ENCODE measurements at places on chromosomes 2 and 18.

- DNase-seq, result no peak
Observed at GRCh38 chr2:99152199-99152895, 2.4 kb downstream of the TSGA10 start.

DNA sequence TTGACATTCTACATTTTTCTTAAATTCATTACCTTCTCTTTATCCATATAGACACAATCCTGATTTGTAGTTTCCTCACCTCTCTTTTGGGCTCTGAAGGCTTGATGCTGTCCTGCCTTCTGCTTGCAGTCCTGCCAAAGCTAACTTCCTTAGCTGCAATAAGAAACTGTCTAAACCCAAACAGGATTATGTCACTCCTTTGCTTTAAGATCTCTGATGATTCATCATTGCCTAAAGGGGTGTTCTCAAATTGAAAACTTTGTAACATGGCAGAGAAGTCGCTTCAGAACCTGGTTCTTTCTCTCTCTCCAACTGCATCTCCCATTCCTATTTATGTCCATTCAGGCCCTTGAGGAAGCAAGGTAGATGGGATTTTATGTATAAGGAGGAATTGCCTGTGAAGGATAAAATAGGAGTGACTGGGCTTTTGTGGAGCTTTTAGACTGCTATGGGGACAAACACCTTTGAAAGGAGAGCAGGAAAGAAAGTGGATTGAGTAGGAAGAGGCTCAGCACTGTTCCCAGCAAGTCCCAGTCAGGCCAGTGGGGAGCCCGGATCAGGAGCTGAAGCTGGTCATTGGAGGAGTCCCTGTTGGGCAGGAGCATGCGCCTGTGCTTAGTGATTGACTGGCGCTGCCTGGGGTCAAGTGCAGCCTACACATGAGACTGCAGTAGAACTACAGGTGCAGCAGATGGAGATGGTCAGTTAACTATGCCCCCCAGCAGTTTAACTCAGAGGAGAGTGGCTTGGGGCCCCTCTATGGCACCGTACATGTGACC is 390.6 kb downstream of the CTNNA2 start:
- DNase-seq, result no peak

GRCh38 chr2:175880-176820 is 87.7 kb downstream of the SH3YL1 start:
- DNase-seq, result no peak

DNA sequence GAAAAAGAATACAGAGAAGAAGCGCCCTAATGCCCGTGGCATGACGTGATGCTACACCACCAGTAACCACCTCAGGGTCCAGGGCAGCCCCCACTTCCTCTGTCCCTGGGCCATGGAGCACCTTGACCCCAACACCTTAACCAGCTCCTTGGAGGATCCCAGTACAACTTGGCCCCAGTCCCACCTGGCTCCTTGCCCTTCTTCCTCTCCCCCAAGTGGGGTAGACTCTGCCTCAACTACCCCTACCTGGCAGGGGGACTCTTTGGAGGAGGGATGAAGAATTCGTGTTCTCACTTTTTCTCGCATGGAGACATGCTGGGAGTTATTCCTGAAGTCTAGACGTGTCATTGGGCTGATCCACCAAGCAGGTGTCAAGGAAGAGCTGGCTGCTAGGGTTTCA is 18.9 kb downstream of the TRABD2A start:
- DNase-seq, result no peak

DNA sequence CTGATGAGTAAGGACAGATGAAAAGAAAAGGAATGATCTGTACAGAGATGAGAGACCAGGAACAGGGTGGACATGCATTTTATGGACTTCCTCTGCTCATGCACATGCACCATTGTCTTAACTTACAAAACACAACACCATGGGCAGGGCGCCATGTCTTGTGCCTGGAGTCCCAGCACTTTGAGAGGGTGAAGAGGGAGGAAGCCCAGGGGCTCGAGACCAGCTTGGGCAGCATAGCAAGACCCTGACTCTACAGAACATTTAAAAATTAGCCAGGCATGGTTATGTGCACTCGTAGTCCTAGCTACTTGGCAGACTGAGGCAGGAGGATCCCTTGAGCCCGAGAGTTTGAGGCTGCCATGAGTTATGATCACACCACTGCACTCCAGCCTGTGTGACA is 86.9 kb downstream of the ZFP36L2 start:
- no peak for DNase-seq

DNA sequence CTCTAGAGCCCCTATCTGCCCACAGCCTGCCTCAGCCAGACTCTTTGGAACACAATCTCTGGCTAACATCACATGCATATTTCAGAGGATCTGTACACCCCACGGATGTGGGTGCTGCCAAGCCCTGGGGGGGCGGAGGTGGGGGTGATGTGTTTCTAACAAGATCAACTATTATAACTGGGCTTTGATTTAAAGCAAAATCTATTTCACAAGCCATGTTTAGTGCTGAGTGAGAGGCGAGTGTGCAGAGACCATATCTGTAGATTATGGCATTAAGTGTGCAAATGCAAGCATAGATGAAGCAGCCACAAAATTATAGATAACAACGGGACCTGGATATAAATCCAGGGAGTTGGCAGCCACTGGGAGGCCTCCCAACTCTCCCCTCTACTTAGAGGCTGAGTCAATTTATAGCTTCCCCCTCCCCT is 135.8 kb upstream of the SMAD2 start:
- no peak for DNase-seq

GRCh38 chr2:147846412-147847081 is 1.7 kb downstream of the ACVR2A start:
- DNase-seq, result no peak

DNA sequence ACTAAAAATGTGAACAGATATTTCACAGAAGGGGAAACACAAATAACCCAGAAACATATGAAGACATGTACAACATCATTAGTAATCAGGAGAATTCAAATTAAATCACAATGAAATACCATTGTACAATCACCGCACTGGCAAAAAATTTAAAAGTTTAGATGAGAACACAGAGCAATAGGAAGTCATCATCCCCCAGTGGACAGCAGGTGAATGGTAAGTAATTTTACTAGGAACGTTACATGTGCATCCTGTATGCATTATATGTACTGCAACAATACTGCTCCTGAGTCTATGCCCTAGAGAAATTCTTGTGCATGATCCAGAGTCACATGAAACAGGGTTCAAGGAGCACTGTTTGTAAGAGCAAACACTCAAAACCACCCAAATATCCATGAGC is 713.8 kb downstream of the NRXN1 start:
- no peak for DNase-seq

DNA sequence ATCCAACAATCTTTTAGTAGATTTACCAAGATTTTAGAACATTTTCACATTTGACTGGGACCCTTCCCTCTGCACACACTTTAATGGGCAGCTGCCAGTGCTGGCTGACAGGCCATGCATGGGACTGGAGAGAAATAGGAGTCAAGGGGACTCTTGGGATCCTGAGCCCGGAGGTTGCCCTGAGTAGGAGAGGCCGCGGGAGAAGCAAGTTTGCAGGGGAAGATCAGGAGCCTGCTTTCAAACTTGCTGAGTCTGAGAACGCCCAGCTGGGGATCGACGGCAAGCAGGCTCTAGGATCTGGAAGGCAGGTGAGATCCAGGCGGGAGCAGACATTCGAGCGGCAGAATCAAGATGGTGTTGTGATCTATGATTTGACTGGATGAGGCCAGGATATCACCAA is 186.1 kb downstream of the HDAC4 start:
- DNase-seq, result no peak

DNA sequence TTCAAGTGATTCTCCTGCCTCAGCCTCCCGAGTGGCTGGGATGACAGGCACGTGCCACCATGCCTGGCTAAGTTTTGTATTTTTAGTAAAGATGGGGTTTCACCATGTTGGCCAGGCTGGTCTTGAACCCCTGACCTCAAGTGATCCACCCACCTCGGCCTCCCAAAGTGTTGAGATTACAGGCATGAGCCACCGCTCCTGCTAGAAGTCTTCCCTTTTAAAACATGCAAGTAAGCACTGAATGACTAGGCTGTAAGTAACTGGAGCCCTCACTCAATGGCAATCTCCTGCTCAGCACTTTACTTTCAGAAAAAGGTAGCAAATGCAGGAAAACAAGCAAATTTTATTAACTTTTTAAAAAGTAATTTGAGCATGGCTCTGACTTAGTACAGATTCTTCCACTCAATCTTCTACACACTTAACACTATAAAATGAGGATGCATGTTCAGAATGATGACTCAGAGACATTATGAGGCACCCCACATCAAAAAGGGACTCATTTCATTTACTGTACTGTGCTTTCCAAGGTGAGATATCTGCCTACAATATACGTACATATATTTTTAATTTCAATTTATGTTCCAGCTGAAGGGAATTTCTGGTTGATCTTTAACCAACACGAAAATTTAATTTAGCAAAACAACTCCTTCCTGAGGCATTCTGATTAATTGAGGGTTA is 6.6 kb upstream of the NCK2 start:
- no peak for DNase-seq

DNA sequence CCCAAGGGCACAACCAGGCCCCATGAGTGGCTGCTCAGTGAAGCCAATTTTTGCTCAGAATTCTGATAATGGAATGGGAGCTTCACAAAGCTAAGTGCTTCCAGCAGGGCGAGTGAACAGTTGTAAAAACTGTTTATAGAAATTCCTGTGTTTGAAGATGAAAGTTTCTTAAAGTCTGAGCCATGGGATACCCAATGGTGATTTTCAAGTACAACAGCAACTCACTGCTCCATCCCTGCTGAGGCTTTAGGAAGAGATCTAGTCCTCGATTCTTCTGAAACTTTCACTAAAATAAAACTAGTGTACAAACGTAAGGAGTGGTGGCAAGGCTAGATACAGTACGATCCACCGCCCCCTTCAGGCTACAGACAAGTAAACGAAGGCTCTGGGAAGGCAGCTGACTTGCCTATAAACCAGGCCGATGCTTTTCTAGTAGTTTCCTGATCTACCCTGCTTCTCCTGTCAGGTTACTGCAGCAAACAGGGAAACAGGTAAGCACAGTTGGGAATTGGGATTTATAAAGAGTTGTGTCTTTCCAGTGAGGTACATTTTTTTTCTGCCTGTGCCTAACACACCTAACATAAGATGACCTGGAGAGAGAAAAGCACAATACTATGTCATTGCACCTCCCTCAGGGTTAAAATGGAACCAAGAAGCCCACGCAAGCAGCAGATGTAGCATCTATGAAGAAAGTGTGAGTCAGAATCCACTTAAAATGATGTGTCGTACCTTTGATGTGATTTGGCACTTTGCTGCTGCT is 108.7 kb downstream of the UXS1 start:
- no peak for DNase-seq

DNA sequence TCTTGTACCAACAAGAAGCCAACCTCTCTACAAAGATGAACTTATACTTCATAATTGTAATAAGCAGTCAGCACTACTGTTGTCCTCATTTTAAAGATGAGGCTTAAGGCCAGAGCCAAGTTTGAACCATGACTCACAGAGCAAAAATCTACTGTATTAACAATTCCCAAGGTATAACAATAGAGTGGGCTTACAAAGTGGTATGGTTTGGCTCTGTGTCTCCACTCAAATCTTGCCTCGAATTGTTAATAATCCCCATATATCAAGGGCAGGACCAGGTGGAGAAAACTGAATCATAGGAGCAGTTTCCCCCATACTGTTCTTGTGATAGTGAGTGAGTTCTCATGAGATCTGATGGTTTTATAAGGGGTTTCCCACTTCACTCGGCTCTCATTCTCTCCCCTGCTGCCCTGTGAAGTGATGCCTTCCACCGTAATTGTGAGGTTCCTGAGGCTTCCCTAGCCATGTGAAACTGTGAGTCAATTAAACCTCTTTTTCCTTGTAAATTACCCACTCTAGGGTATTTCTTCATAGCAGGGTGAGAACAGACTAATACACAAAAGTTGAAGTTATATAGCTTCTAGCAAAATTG is 19.5 kb downstream of the MRPL44 start:
- no peak for DNase-seq

DNA sequence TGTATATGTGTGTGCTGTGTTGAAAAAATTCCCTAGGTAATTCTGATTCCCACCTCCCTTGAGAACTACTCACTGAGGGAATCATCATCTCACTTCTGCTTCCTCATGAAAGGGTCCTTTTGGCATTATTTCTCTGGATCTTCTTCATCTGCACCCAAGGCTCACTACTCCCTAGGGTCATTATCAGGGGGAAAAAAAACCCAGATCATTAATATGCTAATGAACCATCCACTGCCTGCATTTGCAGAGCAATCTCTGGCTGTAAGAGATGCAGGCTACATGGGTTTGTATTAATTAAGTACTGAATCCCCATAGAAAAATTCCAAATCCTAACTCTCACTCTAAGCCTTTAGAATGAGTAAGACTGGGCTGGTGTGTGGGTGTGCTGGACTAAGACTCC is 68.0 kb upstream of the IGFBP5 start:
- DNase-seq, result no peak

DNA sequence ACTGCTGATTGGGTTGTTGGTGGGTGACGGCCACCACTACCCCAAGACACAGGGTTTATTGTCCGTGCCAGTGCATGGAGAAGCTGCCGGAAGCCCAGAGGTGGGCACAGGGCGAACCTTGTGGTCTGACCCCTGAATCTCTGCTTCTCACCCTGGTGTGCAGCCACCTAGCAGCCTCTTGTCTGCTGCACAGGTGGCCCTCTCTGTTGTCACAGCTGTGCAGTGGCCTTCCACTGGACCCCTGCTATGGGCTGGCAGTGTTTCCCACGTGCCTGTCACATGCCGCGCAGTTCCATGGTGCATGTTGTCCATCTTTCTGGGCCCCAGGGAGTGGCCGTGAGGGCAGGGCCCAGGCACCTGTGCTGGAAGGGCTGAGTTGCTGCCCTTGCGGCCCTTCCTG is 15.2 kb downstream of the ATG4B start:
- no peak for DNase-seq

DNA sequence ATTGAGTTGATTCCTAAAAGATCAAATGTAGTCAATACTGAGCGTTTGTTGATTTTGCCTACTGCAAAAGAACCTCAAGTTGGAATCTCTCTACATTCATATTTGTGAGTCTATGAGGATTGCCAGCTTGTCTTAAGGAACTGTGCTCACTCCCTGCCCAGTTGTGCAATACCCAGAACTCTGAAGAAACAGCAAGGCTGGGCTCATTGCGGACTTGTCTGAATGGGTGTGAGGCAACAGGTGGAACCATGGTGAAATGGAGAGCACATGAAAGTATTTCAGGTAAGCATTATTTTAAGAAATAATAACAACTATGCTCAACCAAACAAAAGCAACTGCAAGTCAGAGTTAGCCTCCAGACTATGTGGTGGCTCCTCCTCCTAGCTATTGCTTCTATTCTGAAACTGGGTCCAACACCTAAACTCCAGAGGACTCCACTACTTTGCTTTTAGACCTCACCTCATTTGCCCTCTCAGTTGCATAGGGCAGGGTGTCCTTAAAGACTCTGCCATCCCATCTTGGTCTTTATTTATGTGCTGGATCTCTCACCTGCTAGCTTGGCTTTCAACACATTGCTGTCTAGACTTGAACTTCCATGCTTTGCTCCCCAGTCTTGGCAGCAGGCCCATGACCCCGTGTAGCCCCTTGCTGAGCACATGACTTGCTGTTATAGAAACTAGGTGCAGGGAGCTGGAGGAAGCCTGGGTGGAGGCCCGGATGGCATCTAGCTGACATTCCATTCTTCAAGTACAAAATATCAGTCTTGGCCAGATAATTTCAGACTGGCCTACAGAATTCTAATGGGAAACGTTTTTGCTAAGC is 94.8 kb upstream of the ARL5A start:
- DNase-seq, result peak; percentile 30

Measured in C1 segment of cervical spinal cord (tissue), 14 donors.